ENCODE measurements at places on chromosomes 16 and 17.

GRCh38 chr16:49615576-49615975 is 240.3 kb downstream of the ZNF423 start:
- DNase-seq, result no peak

GRCh38 chr16:70526403-70526802 is 2.8 kb downstream of the SF3B3 start:
- DNase-seq, result no peak

GRCh38 chr16:47493381-47494337 is 32.5 kb downstream of the PHKB start:
- no peak for DNase-seq

DNA sequence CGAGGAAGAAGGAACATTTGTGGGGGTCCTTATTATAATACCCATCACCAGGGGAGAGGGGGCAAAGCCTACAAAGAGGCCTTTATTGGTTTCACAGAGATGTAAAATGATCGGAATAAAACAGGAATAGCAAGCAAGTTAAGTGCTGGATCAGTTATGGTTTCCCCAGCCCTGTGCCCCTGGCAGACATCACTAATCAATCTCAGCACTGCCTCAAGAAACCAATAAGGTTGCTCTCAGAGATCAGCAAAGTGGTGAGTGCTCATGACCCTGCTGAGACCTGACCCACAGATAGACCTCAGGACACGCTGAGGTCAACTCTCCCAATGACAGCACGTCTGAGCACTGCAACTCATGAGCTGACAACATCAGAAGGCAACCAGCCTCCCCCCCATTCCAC is 66.3 kb downstream of the ZNF423 start:
- DNase-seq, result no peak

DNA sequence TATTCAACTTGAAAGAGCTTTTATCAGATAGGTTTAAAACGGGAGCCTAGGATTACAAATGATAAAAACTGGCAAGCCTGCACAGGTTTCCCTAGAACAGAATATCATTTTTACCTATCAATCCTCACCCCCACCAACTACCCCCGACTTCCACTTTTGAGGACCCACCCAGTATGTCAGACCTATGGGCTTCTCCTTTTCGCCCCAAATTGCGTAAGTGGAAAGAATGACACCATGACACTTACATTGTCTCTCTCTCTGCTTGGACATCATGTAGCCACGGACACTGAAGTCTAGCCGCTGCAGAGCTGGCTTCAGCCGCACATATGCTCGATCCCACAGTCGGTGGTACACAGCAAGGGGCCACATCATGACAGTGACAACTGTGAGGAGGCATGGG is 7.4 kb upstream of the PSMC3IP start:
- DNase-seq, result no peak

DNA sequence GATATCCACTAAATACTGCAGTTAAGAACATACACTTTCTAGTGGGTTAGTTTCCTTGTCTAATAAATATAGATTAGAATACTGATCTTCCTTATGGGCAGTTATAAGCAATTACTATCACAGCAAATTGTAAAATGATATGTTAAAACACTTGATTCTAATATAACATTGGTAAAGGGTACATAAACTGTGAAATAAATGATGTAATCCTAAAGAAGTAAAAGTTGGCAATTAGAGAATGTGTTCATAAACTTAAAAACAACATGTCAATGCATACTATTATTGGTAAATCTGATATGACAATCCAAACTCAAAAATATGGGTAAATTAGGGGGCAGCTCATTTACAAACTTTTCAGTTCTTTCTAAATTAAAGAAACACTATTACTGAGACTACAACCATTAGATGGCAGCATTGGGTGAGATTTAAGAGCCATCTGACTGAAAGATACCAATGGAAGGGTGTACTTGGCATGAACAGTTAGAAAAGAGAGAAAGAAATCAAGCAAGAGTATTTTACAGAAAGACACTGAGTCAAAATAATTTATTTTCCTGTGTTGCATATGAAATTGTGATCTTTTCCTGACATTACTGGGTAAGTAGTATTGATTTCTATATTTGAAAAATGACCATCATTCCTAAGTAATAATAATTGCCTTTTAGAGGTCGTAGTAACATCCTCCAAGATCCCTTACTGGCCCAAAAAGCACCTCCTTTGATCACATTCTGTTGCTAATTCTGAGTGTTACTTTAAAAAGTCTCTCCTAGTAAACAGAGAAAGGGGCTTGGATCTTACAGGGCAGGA is 119.6 kb downstream of the SPAG9 start:
- no peak for DNase-seq

Data from activated T-helper 2 cell treated with anti-CD3 and anti-CD28 coated beads, Interferon-gamma antibody, Interleukin-2, Interleukin-4, amounts not matched to agents 10 μg/mL and 5 μg/mL and 100 μg/mL, durations not matched to agents 14 hours and 24 hours and 36 hours (primary cell).